ENCODE measurements at places on chromosomes 2 and 18. TPM values are rescaled to one million over a fixed set of nuclear protein-coding genes. Genes with fewer than 3 reads are reported as not detected.

Gene SERPINB10
- total RNA-seq: not detected

Gene SERPINB3
- not detected for total RNA-seq

Gene MYOM1
- total RNA-seq: 0.46 TPM

Gene ITPRIPL1
- total RNA-seq: 0.86 TPM

Gene SLC11A1
- total RNA-seq: 0.21 TPM

Gene PPP1CB
- total RNA-seq: 198 TPM

Gene TXNL4A
- total RNA-seq: 126 TPM

Gene ZNF519
- total RNA-seq: 3.5 TPM

Gene ANKRD12
- 40.0 TPM for total RNA-seq

Gene MRPS5
- total RNA-seq: 43.3 TPM

Gene TRAF3IP1
- 17.3 TPM for total RNA-seq

Gene TMEM214
- 118 TPM for total RNA-seq

Gene STON1
- total RNA-seq: 38.0 TPM

Gene CLEC4F
- total RNA-seq: not detected

Gene PSMD1
- 112 TPM for total RNA-seq

Gene LRRC30
- total RNA-seq: not detected

Gene APCDD1
- 1.4 TPM for total RNA-seq

Gene LIMS3
- 3.1 TPM for total RNA-seq

Gene RHBDD1
- 32.7 TPM for total RNA-seq

Gene CD207
- total RNA-seq: not detected

Gene EGR4
- not detected for total RNA-seq

Gene MAP3K19
- not detected for total RNA-seq

Gene ANKRD62
- not detected for total RNA-seq

Gene RAX
- total RNA-seq: not detected

Gene HOXD12
- not detected for total RNA-seq

Gene GALNT13
- total RNA-seq: not detected

Measured in osteocyte (in vitro differentiated cells).